ENCODE measurements at places on chromosomes 3 and 15. TPM values are rescaled to one million over a fixed set of nuclear protein-coding genes. Genes with fewer than 3 reads are reported as not detected.

- no peak for DNase-seq
Measured at GRCh38 chr3:36741285-36741684, 23.1 kb downstream of the DCLK3 start.

DNA sequence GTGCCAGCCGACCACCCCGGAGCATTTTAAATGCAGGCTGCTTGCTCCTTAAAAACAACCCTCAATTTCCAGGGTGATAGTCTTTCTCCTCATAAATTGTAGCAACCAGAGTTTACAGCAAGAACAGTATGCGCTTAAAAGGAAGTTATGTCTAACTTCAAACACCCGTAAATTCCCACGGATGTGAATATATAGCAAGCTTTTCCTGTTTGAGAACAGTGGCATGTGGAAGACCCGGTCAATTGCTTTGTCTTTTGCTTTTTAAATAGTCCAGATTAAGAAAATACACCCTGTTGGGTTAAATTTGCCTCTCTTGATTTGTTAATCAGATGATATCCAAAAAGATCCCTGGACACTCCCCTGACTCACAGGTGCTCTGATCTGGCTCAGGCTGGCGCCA lies 20.8 kb downstream of the MRPS25 start:
- no peak for DNase-seq

DNA sequence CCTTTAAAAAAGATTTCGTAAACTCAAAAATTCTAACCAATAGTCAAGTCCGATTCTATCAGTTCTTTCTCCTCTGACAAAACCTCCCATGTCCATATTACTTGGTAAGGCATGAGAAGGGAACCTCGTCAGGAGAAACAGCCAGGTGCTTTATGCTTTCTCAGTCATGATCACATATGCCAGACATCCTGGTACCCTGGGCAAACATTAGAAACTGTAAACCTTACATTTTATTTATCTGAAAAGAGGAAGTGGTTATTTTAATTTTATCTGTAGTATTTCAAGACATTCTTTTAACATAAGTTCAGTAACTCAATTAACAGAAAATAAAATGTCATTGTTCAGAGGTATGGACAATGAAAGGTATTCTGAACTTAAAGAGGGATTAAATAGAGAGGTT lies 474.8 kb upstream of the GBE1 start:
- DNase-seq = no peak

GRCh38 chr3:182848906-182849305 lies 55.6 kb downstream of the ATP11B start:
- DNase-seq = no peak

DNA sequence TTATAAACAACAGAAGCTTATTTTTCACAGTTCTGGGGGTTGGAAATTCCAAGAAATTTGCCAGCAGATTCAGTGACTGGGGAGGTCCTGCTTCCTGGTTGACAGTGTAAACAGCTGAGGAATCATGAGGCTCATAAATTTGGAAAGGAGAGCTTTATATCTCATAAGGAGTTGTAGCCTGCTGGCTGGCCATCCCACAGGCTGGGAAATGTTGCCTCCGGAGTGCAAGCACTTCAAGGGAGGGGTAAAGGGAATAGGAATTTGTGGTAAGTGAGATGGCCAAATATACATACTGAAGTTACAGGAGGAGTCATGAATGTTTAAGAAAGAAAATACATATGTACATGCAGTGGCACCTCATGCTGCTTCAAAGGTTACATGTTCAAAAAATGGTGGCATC lies 217.2 kb upstream of the CBLB start:
- no peak for DNase-seq

DNA sequence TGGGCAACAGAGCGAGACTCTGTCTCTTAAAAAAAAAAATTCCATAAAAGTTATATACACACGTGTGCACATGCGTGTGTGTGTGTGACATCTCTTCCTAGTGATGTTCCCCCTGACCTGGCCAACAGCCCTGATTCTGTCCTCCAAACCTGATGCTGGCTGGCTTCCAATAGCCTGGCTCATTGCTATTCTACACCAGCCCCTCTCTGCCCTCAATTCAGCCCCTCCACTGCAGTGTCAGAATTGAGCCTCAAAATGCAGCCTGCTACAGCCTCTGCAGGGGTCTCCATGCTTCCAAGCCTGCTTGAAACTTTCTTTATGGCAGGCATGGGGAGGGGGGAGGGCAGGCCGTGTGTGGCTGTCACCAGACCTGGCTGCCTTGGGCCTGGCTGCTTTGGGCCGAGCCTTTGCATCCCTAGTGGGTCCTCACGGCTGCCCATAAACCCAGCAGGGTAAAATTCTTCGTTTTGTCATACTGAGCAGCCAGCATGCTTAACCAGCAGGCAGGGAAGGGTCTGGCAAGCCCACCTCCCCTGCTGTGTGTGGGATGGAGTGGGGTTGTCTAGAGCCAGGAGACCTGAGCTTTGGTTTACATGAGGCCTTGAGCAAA lies 22.7 kb upstream of the DOCK3 start:
- peak; percentile 56 for DNase-seq

- peak; percentile 84 for DNase-seq
Measured at GRCh38 chr3:195806211-195806915, 5.4 kb downstream of the MUC4 start.

- no peak for DNase-seq
Measured at GRCh38 chr3:152558386-152558785, 276.5 kb upstream of the P2RY1 start.

GRCh38 chr3:195411836-195412235 lies 31.0 kb downstream of the ACAP2 start:
- no peak for DNase-seq

DNA sequence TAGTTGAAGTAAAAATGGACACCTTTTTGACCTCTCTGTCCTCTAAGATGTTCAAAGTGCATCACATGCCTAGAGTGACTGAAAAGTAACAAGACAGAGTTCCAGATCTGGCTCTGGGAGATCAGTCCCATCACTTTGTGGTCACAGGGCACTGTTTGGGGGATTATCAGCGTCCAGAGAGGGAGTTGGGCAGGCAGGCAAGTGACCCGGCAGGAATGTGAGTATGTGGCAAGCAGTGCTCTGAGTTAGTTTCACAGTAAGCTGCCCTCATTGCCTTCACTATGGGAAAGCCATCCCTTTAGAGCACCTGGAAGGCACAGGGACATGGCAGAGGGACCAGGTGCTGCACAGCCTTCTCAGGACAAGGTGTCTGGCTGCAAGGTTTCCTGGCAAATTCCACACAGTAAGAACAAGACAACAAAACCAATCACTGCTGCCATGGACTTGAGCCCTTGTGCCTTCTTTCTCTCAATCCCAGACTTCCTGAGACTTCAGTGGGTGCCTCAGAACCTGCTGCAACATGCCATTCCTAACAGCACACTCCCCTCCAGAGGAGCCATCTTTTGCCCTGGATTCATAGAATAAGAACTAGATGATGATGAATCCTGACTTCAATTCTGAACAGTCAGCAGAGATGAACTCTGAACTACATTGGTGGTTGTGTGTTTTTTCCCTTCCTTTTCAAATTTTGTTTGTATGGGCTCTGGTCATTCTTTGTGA lies 55.2 kb downstream of the TIPARP start:
- DNase-seq = no peak

DNA sequence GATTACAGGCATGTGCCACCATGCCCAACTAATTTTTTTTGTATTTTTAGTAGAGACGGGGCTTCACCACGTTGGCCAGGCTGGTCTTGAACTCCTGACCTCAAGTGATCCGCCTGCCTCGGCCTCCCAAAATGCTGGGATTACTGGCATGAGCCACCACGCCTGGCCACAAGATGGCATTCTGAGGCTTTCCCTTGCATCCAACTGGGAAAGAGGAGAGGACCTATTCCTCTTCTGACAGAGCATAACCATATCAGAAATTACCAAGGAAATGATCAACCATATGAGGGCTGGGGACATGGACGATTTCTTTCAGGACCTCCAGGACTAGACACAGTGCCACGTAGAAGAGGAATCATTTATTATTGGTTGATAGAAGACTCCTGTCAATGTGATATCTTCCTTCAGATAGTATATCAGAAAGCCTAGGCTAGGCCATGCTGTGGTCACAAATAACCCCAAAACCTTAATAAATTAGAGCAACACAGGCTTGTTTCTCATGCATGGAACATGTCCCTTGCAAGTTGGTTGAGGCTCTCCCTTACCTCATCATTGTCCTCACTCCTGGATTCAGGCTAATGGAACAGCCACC lies 372.3 kb upstream of the IL12A start:
- DNase-seq = no peak

- DNase-seq = no peak
Measured at GRCh38 chr3:126827121-126827520, 123.1 kb downstream of the CHCHD6 start.

DNA sequence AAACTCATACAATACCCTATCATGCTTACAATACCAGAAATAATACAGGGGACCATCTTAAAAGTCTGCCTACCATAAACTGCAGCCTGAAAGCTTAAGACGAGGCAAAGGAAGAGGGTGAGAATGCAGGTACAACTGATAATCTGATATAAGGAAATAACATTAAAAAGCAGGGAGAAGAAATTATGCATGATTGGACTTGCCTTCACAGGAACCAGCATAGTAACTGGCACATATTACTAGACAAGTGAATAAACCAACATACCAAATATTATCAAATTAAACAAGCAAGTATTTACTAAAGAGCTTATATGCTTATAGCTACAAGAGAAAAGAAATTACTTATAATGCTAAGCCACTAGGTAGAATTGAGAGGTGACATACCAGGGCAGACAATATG lies 18.7 kb downstream of the ANKRD28 start:
- DNase-seq = no peak

- DNase-seq = no peak
Measured at GRCh38 chr15:84001037-84001436, 234.5 kb upstream of the GOLGA6L4 start.

- no peak for DNase-seq
Measured at GRCh38 chr15:74225928-74226327, 10.2 kb upstream of the CCDC33 start.

NPAP1 gene
- polyA plus RNA-seq = 0.06 TPM

TRPM1 gene
- polyA plus RNA-seq = 0.05 TPM

BFSP2 gene
- polyA plus RNA-seq = not detected

MKRN3 gene
- polyA plus RNA-seq = not detected

PAK6 gene
- 6.9 TPM for polyA plus RNA-seq

STOML1 gene
- 6.4 TPM for polyA plus RNA-seq

ARRDC4 gene
- polyA plus RNA-seq = 3.5 TPM

GHSR gene
- polyA plus RNA-seq = not detected

HEMK1 gene
- 10.6 TPM for polyA plus RNA-seq
